ENCODE measurements at places on chromosomes 11 and 22.

- DNase-seq, result no peak
These were observed 76.9 kb downstream of the TENM4 start for GRCh38 chr11:79363861-79364378.

DNA sequence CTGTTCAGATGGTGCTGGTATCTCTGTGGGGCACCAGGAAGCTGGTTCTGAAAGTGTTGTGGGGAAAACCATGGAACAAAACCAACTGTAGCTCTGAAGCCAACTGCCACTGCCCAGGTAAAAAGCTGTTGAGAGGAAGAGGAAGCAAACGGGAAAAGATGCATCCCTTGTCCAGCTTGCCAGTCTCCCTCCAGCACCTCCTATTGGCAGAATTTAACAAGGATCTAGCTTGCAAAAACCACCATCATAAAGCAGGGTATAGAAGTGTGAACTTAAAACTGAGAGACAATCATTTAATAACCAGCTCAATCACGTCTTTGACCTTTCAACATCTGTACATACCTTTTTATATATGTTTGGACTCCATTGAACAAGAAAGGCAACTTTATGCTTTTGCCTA lies 4.5 kb downstream of the PATE1 start:
- no peak for DNase-seq

DNA sequence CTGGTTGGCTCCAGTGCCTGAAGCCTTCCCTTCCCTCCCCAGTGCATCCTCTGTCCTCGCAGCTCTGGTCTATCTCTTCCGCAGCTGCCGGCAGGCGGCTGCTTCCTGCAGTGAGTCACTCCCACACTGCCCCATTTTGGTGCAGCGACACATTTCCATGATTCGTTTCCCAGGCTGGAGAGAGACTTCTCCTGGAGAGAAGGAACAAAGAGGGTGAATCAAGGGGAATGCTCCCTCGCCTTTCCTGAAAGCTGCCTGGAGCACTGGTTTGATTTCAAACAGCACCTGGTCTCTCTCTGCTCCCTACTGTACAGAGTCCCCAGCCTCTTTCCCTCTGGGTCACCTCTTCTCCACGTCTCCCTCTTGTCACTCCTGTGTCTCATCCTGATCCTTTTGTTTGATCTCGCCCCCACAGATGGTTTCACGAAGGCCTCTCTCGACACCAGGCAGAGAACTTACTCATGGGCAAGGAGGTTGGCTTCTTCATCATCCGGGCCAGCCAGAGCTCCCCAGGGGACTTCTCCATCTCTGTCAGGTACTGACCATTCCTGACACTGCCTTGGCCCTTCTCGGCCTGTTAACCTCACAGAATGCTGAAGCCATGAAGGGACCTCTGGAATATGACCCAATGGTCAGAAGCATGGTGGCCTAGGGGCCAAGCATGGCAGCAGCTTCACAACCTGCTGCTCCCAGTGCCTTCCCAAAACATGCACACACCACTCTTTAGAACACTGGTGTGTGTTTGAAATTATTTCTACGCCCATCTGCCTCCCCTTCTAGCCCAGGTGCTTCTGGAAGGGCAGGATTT lies at the start of gene TMA7B:
Gene TMA7B (plus strand): TSS at position 758 of the 808 bp plus-strand sequence. CDS start 3,978 bp downstream, outside the sequence.
- no peak for DNase-seq

- DNase-seq, result no peak
These were observed 2.4 kb downstream of the MAPK11 start for GRCh38 chr22:50267591-50268390.

GRCh38 chr11:8839306-8839956 lies 71.6 kb upstream of the AKIP1 start:
- no peak for DNase-seq

- no peak for DNase-seq
These were observed 113.7 kb downstream of the CEP164 start for GRCh38 chr11:117441146-117441975.

GRCh38 chr11:82703796-82704195 lies 29.9 kb downstream of the FAM181B start:
- no peak for DNase-seq

DNA sequence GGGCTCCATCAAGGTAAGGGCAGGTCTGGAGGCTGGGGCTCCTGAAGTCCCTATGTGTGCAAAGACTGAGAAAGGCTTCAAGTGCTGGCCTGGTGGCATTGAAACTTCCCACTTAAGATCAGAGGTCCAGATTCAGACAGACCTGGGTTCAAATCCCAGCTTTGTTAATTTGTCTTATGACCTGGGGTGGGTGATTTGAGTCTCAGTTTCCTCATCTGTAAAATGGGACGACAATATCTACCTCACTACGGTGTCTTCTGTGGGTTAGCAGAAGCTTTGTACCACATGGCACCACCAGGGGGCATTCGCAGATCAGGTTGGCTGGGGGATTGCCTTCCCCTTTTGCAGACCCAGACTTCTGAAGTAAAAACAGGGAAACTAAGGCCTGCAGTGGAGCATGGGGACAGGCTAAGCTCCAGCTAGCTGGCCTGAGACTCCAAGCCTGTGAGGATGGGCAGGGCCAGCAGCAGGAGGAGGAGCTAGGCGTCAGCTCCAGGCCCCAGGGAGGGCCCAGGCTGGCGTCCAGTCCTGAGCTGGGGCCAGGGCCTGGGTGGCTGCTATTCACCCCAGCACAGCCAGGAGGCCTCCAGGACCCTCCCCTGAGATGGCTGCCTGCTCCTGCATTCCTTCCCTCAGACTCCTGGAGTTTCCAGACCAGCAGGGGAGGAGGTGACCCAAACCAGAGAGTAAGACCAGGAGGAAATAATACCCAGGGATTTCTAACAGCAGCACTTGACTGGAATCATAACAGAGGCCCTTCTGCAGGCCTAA lies 1.5 kb downstream of the CASTOR1 start:
- peak; percentile 92 for DNase-seq

Data from Right ventricle myocardium inferior (tissue), 1 donor.